ENCODE measurements at places on chromosomes 3 and 15.

- DNase-seq: peak; percentile 49
Observed at GRCh38 chr15:92365084-92365483, 28.6 kb upstream of the ST8SIA2 start.

DNA sequence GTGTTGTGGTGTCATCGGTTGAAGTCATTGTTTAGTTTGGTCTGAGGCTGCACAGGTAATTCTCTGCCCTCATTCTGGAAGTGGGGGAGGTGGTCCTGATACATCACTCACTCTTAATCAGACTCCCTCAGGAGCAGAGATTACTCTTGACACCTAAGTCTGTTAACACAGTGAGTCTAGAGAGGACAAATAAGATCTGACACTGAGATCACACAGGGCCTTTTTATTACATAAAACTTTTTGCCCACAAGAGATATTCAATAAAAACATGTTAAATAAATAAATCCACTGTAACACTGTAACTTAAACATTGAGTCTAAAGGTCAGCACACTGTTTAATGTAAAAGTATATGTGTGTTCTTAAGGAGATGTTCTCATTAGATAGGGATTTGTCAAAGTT lies 57.1 kb upstream of the MBNL1 start:
- no peak for DNase-seq

DNA sequence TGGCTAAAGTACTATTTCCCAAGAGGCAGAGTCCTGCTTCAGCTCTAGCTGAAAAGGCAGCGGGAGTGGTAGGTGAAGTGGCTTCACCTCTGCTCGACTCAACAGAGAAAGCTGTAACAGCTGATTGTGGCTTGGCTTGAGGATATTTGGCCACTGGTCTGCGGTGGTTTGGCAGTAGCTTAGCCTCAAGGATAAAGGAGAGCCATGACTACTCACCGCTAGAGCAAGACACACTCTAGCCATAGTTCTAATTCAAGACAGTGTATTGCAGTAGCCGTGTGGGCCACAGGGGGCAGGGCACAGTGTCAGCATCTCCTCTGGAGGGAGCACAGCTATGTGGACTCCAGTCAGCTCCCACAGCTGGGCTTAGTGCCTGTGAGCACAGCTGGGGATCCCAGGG lies 23.5 kb downstream of the TPRG1 start:
- no peak for DNase-seq

DNA sequence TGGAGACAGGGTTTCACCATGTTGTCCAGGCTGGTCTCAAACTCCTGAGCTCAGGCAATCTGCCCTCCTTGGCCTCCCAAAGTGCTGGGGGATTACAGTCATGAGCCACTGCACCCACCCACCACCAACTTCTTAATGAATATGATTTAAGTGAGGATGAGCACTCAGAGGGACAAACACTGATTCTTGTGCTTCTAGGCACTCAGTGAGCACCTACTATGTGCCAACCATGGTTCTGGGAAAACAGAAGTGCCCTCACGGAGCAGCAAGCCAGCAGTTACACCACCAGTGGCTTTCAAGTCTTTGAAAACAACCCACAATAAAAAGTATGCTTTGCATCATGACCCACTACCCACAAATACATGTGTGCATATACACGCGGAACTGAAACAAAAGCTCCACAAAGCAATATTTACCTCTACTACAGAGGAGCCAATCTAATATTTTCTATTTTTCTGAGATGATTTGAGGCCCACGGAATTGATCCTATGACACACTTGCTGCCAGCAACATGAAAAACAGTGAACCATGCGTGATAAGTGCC lies 91.9 kb downstream of the MEGF11 start:
- DNase-seq: no peak

- no peak for DNase-seq
Observed at GRCh38 chr3:171465763-171466162, 5.6 kb upstream of the TNIK start.

DNA sequence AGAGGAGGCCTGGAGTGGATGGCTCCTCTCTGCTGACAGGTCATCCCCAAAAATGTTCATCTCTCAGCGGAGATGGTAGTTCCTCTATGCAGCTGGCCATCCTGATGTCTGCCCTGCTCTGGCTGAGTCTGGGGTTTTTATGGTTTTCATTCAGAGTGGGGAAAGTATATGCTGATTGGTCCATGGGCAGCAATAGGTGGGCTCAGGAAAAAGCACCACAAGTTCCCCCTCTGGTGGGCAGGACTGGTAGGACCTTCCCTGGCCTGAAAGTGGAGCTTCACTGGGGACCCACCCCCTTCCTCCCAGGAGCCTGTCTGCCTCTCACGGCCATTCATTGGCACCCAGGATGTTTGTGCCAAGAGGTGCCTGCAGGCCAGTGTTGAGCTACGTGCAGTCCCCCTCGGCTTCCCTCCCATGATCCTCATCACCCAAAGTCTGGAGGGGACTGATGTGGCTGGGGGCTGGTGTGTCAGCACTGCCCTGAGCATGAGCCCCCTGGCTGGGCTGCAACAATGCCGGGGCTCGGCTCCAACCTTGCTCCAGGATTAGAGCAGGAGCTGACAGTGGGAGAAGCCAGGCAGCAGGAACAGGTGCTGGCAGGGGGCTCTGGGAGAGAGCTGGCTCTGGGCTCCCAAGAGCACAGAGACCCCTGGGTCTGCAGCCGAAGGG lies 13.1 kb upstream of the BLOC1S6 start:
- DNase-seq: no peak

- no peak for DNase-seq
Observed at GRCh38 chr3:182969277-182969676, 11.1 kb downstream of the DCUN1D1 start.

DNA sequence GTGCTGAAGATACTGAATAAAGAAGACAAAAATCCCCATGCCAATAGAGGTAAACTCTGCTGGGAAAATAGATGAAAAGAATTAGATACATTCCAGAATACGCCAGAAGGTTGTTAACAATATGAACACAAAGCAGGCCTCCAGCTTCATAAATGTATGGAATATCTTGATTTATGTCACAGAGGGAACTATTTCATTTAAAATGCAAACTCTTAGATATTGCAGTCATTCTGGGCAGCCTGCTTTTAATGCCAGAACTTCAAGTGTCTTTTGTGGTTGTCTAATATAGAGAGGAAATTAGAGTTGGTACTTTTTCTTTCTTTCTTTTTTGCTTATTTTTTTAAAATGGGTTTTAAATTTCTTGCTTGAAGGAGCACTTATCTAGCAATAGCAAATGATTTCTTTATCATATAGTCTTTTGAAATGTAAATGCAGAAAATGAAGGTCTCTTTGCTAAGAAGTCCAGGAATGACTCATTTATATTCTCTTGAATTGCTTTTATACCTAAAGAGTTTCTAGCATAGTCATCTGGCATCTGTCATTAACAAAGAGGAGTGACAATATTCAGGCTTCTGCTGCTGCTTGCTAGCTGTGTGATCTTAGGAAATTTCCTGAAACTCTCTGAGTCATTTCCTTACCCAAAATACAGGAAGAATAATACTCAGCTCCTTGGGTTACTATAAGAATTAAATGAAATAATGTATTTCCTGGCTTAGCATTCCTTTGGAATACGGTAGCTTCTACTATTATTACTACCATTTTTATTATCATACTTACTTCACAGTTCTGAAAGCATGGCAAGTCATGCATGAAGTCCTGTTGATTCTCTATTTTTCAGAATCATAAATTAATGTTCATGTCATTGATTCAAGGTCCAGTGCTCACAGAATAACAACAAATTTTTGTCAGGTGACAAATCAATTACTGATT lies 527.6 kb downstream of the DIPK2A start:
- DNase-seq: no peak

DNA sequence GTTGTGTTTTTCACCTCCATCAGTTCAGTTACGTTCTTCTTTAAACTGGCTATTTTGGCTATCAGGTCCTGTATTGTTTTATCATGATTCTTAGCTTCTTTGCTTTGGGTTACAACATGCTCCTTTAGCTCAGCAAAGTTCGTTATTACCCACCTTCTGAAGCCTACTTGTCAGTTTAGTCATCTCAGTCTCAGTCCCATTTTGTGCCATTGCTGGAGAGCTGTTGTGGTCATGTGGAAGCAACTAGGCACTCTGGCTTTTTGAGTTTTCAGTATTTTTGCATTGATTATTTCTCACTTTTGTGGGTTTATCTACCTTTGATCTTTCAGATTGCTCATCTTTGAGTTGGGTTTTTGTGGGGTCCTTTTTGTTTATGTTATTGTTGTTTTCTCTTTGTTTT lies 151.3 kb downstream of the CFAP20DC start:
- no peak for DNase-seq

- DNase-seq: no peak
Observed at GRCh38 chr3:55252921-55253320, 234.2 kb downstream of the WNT5A start.

DNA sequence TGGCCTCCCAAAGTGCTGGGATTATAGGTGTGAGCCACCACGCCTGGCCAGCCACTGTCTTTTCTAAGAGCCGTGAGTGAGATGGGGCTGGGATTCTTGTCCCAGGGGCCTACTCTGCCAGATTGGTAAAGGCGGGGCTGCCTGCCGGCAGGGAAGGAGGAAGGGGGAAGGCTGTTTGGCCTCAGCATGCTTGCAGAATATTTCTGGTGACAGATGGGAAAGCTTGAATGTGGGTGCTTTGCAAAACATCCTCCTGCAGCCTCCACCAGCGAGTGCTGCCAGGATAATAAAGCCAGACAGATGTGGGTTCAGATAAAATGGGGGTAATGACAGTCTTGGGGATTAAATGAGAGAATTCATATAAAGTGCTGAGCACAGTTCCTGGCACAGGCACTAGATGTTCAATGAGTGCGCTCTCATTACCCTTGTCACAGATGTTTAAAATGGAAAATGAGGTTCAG lies 19.8 kb upstream of the ACOX2 start:
- peak; percentile 60 for DNase-seq

DNA sequence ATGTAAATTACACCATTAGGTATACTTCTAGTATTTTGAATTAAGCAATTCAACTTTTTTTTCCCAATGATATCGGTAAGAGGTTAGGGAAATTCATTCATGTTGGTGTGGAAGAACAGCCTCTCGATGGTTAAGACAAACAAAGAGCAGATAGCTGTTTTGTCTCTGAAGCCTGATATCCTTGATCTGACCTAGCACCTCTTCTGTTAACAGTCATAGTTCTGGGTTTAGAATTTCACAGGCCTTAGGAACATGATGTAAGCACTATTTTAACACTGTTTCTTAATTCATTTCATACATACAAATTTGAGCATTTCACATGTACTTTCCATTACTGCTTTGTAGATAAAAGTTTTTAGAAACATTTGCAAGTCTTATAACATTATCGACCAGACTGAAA lies 367.5 kb upstream of the ZNF385D start:
- DNase-seq: no peak

DNA sequence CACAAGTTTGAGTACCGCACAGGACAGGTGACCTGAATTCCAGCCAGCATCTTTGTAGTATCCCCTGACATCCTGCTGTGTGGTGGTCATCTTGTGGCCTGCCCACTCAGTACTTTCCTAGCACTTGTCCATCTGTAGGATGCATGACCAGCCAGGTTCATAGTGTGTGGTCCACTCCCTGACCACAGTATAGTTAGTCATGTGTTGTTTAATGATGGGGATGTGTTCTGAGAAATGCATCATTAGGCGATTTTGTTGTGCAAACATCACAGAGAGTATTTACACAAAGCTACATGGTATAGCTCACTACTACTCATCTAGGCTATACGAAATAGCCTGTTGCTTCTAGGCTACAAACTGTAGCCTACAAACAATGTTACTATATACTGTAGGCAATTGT lies 16.9 kb upstream of the RBPMS2 start:
- no peak for DNase-seq

- DNase-seq: no peak
Observed at GRCh38 chr15:62821384-62822131, 221.0 kb upstream of the TPM1 start.

GRCh38 chr3:141228395-141228794 lies 3.2 kb upstream of the PXYLP1 start:
- DNase-seq: no peak

Measured in femur (tissue), 1 donor.